CD4-positive, alpha-beta T cell treated with Interleukin-2 at 100 ng/mL for 4 hours (primary cell): ENCODE measurements at places on chromosomes 2 and 18.
A peak's percentile ranks its signal among the peaks of the same experiment; 100 is the strongest.

DNA sequence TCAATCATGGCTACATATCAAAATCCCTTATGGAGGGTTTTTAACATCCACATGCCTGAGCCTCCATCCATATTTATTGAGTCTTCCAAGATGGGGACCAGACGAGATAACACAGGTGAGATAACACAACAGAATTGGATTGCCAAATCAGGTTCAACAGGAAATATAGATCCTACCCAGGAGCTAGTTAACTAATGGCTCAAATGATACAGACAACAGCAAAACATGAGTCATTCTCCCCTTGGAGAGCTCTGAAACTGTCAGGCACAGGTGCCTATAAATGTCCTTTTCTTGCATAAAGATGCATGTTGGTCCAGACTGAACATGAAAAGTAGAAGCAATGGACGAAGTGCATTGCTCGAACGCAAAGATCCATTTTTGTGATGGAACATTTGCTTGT is 202.2 kb downstream of the CDH20 start:
- no peak for DNase-seq

- DNase-seq, result peak; percentile 1
Observed at GRCh38 chr2:45134726-45135125, 125.5 kb upstream of the SIX2 start.

- DNase-seq, result no peak
Observed at GRCh38 chr18:55442561-55442960, 145.4 kb downstream of the TCF4 start.

- DNase-seq, result no peak
Observed at GRCh38 chr18:71505526-71505925, 1038.6 kb downstream of the CBLN2 start.

GRCh38 chr2:235498541-235498940 is 4.7 kb downstream of the AGAP1 start:
- no peak for DNase-seq

GRCh38 chr2:238487652-238488346 is 61.1 kb downstream of the ASB1 start:
- no peak for DNase-seq

- DNase-seq, result no peak
Observed at GRCh38 chr2:177989029-177989885, 83.3 kb downstream of the PDE11A start.

DNA sequence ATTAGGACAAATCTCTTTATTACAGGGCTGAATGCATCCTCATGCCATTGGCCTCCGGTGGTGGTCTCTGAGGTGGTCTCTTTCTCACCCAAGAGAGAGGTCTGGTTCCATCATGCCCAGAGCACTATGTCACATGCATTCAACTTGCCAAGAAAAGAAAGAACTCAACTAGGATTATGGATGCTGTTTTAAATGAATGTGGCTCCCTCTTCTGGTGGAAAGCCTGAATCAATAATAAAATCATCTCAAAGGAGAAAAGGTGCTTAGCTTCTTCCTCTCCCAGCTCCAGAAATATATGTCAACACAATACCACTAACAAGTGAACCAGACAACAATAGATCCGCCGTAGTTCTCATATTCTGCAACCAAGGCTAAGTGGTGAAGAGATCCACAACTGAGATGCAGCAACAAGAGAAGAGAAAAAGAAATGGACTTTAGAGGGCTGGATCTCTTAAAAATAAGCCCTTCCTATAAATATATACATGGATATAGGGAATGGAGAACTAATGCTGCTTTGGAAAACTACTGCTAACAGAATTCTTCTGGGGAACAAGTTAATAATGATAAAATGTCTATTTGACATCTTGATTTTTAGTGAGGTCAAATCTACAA is 396.8 kb downstream of the NCKAP5 start:
- peak; percentile 2 for DNase-seq

DNA sequence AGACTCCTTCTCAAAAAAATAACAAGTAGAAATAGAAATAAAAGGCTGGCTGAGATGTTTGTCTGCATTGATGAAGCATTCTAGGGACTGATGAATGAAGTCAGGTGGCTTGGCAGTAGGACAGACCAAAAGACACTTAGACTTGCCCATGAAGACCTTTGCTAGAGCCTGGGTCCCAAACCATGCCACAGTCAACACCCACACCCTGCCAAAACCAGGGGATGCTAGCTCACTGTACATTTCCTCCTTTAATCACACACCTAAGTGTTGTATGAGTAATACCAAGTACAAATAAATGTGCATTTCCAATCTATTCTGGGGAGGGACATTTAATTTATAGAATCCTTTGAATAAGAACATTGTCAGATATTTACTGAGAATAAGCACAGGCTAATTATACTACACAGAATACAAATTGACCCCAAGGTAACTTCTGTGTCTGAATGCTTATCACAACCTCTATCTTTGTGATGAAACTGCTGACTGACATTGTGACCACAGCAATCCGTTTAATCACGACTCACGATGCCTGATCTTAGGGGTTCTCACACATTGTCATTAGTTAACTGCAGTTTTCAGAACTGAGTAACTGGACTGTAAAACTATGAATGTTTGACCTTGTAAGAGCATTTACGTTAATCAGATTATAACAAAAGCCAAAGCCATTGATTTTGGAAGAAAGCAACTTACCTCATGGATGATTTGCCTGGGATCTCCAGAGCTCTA is 10.5 kb upstream of the NOL10 start:
- DNase-seq, result no peak

GRCh38 chr2:28446531-28446930 is 49.3 kb upstream of the PLB1 start:
- no peak for DNase-seq

DNA sequence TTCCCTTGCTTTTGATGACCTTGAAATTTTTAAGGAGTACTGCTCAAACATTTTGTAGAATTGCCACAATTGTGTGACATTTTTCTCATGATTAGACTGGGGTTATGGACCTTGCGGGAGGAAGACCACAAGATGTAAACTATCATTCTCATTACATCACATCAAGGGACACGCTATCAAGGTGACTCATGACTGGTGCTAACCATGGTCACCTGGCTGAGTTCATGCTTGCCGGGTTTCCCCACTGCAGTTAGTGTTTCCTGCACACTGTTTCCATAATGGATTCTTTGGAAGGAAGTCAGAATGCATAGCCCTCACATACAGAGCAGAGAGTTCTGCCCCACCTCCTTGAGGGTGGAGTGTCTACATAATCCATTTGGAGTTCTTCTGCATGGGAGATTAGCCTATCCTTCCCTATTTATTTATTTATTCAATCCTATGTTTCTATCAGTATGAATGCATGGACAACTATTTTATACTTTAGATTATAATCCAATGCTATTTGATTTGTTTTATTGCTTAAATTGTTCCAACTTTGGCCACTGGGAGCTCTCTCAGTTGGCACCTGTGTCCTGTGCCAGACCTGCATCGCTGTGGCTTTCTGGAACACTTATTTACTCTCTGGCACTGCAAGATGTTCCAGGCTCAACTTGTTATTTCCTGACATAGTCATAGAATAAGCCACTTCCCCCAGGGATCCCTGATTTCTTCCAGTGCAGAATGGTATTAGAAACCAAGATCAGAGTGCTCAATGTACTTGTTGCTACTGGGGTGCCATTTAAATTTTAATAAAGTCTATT is 6.0 kb downstream of the MC2R start:
- DNase-seq, result no peak

GRCh38 chr2:188746727-188747126 is 227.4 kb upstream of the COL3A1 start:
- DNase-seq, result no peak

DNA sequence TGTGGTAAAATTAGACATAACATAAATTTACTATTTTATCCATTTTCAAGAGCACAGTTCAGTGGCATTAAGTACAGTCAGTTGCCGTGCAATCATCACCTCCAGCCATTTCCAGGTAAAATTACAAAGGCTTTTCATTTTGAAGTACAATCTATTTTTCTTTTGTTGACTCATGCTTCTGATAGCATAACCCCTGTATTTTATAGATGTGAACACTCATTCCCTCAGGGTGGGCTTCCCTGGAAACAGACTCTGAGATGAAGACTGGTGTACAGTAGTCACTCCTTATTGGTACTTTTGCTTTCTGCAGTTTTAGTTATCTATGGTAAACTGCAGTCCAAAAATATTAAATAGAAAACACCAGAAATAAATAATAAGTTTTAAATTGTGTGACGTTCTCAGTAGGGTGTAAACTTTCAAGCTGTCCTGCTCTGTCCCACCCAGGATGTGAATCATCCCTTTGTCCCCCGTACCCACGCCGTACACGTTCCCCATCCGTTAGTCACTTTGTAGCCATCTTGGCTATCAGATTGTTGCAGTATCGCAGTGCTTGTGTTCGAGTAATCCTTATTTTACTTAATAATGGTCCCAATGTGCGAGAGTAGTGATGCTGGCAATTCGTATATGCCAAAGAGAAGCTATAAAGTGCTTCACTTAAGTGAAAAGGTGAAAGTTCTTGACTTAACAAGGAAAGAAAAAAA is 41.1 kb upstream of the NAB1 start:
- DNase-seq, result no peak

DNA sequence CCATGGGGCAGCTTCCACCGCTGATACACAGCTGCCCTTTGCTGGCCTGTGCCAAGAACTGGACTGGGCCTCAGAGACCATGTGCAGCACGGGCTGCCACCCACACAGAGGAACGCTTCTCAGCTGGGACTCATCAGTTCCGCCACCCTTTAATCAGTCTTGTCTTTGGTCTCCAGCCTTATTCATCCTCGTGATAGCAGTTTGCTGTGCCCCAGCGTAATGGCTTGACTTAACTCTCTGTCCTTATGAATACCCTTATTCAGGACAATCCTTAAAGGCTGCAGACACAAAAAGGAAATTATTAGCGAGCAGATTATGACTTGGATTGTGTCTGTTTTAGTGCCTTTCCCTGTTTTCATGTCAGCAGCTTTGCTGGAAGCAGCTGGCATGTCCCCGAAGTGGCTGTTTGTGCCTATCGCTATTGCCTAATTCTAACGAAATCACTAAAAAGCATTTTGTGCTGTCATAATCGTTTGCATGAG is 108.9 kb upstream of the DAPL1 start:
- DNase-seq, result no peak

GRCh38 chr2:64786343-64787018 is 132.8 kb upstream of the SERTAD2 start:
- DNase-seq, result no peak

DNA sequence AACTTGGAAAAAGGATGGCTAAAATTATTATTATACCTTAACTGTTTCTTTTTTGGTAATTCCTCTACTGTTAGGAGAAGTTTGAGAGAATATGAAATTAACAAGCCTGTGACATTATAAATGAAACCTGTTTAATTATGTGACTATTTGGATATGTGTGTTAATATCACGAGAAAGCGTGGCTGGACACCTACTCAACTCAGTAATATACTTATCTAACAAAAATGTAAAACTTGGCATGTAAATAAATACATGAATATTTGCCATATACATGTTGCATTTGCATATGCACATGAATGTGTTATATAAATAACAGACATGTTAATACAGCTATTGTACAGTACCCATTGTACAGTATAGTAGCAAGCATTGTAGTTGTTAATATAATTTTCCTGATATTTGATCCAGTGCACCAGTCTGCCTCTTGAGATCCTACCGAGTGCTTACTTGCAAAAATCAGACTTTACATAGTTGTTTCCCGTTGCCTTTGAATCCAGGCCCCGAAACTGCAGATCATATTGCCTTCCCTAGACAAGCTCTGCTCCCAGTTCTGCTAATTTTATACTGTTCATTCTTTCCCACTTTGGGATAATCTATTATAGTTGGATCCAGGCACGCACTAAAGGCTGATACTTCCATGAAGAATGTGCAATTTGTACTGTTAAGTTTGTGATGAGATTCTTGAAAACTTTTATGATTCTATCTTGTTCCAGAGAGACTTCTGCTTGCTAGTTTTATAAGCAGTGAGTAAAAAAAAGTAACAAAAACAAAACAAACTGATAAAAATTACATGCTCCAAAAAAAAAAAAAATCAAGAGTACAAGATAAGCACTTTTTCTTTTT is 395.6 kb downstream of the ARHGAP15 start:
- DNase-seq, result no peak

- no peak for DNase-seq
Observed at GRCh38 chr2:133062931-133063665, 393.1 kb upstream of the LYPD1 start.

- DNase-seq, result no peak
Observed at GRCh38 chr18:55821219-55821618, 233.2 kb upstream of the TCF4 start.

DNA sequence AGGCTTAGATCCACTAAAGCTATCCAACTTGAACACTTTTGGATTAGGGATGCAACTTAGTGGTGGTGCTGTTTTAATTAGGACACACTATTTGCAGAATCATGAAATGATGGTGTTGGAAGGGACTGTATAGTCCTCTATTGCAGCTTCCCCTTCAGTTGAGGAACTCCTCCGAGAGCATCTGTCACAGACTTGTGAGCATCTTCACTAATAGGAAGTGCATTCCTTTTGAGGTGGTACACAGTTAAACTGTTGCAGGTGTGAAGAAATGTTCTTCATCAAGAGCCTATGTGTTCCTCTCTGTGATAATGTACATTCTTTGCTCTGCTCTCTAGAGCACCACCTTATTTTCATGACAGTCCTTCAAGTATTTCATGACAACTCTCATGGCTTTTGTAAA is 197.4 kb downstream of the CAMKMT start:
- no peak for DNase-seq

GRCh38 chr18:73861771-73862170 is 285.9 kb downstream of the FBXO15 start:
- no peak for DNase-seq

GRCh38 chr18:48991319-48991660 is 40.5 kb upstream of the SMAD7 start:
- DNase-seq, result no peak

DNA sequence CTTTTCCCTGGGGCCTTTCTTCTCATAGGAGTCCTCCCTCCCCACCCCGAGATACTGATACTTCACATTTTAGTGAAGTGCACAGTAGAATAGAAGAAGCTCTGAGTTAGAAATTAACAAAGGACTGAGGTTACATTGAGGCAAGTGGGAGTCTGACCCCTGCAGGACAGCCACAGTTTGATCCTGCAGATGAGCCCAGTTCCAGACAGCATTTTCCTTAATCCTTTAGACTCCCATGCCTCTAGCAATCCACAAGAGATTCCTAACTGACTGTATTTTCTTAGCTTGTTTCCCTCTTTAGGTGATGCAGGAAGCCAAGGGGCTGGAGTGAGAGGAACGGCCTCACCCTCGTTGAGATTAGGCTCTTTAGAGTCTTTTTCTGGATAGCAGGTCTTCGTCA is 204.0 kb downstream of the CYRIA start:
- no peak for DNase-seq

DNA sequence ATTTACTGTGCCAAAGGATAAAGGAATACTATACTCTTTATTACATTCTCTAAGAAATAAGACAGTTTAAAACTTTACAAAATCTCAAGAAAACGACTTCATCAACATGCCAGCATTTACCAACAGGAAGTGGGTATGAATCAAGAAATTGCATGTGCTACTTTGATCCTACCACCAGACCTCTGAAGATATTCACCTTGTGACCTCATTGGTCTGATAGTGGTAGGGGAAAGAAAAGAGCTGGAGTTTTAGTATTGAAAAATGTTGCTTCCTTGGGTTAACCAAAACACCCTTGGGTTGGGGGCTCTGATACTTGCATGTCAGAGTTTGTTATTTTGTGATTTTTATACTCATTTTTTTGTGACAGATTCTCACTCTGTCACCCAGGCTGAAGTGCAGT is 84.1 kb upstream of the LPIN2 start:
- peak; percentile 45 for DNase-seq
